ENCODE measurements at places on chromosomes 13 and 19. TPM values are rescaled to one million over a fixed set of nuclear protein-coding genes. Genes with fewer than 3 reads are reported as not detected.

OVOL3 gene
- total RNA-seq, result not detected

GRCh38 chr13:38854226-38854625, 136.4 kb downstream of the STOML3 start:
- no peak for DNase-seq

DNA sequence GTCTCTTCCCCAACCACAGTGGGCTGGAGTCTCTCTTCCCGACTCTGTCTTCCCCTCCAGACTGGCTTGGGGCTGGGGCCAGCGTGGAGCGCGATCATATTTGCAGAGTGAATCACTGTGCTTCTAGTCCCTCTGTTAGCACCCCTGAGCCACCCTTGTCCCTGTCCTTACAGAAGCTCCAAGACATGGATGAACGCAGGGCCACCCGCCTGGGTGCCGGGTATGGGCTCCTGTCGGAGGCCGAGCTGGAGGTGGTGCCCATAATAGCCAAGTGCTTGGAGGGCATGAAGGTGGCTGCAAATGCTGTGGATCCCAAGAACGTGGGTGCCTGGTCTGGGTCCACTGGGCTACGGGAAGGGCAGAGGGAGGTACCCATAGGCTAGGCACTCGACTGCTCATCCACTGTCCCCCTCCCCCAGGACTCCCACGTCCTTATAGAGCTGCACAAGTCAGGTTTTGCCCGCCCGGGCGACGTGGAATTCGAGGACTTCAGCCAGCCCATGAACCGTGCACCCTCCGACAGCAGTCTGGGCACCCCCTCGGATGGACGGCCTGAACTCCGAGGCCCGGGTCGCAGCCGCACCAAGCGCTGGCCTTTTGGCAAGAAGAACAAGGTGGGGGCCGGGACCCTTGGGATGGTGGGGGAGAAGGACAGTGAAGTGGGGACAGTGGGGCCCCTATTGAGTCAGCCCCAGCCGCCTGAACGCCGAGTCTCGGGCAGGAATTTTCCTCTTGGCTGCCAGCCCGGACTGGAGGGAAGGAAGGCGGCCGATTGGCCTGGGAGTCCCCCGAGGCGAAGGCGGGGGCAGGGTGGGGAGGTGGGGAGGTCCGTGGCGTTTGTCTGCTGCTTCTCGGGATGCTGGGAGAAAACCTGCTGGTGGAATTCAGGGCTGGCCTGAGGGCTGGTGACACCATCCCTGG, 5.2 kb downstream of the TRIP10 start:
- DNase-seq, result peak; percentile 90

DNA sequence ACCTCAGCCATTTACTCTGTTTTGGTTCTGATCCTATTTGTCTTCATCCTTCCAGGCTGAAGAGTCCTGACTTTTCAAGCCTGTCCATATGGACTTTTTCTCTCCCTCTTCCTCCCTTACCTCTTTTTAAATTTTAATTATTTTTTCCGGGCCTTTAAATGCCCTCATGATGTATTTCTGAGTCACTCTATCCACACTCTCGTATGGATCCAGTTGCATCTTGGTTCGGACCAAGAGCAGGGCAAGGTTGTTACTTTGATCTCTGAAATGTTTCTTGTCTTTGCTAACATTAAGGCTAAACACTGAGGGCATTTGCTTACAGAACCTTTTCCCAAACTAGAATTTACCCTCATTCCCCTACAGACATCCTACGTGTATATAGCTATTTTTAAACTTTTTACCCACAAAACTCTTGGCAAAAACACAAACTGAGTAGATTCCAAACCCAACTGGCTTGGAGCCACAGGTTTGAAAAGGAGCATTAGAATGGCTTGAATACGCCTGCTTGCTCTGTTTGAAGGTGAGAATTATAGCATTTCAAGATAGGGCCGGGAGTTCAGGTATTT, 47.4 kb upstream of the SERPINE3 start:
- DNase-seq, result no peak

RNF17 gene
- total RNA-seq, result not detected

- DNase-seq, result peak; percentile 51
Measured at GRCh38 chr13:73293913-73294523, 235.2 kb downstream of the KLF5 start.

SYNGR4 gene
- not detected for total RNA-seq

DNA sequence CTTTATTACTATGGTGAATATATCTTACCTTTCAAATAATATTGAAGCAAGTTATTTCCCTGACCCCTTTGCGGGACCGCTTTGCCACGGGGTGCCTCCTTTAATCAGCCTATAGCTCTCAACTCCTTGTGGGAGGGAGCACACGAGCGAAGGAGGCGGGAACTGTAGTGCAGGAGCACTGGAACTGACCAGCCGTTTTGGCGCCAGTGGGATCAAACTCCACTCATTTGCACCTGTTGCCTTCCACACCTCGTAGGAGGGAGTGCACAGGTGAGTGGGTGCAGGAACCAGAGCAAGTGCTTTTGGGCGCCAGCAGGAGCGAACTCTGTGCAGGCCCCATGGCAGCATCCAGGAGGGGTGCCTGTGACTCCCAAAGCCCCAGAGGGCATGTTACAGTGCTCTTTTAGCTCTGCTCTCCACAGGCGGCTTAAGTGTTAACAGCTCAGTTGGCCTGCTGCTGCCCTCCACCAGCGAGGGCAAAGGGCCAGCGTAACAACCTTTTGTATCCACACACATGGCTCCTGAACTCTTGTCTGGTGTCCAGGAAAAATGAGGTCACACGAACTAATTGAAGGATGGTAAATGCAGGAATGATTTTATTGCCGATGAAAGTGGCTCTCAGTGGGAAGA, 206.9 kb downstream of the GGACT start:
- DNase-seq, result no peak

SIGLECL1 gene
- total RNA-seq, result not detected

- DNase-seq, result peak; percentile 40
Measured at GRCh38 chr13:114064450-114065140, 67.8 kb downstream of the RASA3 start.

Measured in transverse colon (tissue), 4 donors.